SK-MEL-5 (cell line): ENCODE measurements at places on chromosomes 12 and 14. TPM values are rescaled to one million over a fixed set of nuclear protein-coding genes. Genes with fewer than 3 reads are reported as not detected.

GRCh38 chr12:117161460-117162166, 28.7 kb downstream of the FBXO21 start:
- DNase-seq = no peak

The AKAP3 gene
- total RNA-seq = 0.75 and 0.79 TPM in 2 replicates

DNA sequence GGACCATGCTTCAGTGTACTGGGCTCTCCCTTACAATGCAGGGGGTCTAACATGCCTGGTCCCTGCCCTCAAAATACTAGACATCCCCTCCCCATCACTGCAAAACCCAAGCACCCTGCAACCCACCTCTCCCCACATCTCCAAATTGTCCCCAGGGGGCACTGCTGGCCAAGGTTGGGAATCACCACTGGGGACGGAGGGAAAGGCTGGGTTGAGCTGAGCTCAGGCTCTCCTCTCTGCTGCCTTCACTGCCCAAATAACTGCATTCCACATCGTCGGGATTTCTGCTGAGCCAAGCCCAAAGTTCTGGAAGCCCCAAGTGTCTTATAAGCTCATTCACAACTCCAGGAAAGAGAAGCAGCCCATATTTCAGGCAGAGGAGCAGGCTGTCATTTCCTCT, 69.6 kb downstream of the NT5DC3 start:
- peak; percentile 76 for DNase-seq

DNA sequence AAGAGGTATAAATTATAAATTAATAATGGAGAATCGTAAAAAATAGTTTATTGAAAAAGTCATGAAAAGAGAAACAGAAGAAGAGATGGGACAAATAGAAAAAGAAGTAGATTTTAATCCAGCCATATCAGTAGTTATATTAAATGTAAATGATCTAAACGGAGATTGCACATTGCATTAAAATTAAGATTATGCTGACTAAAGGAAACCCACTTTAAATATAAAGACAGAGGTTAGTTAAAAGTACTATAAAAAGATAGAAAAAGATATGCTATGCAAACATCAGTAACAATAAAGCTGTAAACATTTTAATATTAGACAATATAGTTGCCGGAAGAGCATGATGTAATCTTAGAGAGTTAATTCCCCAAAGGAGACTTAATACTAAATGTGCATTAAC, 5.4 kb upstream of the MBIP start:
- DNase-seq = no peak

GRCh38 chr14:73720636-73721035, 6.5 kb upstream of the PNMA1 start:
- DNase-seq = no peak

The TMPRSS12 gene
- not detected in 2 replicates for total RNA-seq

The PPP1R1A gene
- total RNA-seq = 0.35 TPM in 1 of 2 replicates, not detected in the other

The DLGAP5 gene
- 29.2 and 31.1 TPM in 2 replicates for total RNA-seq

The CHGA gene
- total RNA-seq = 6.2 and 6.7 TPM in 2 replicates

The MMAB gene
- total RNA-seq = 62.2 and 74.3 TPM in 2 replicates

GRCh38 chr12:68102163-68102562, 57.4 kb downstream of the IFNG start:
- DNase-seq = no peak
